ENCODE measurements at places on chromosomes 3 and 15. TPM values are rescaled to one million over a fixed set of nuclear protein-coding genes. Genes with fewer than 3 reads are reported as not detected.

- no peaks in the 10 kb centered on the region for H3K36me3 ChIP-seq
- no peak overlapping the region for H3K4me3 ChIP-seq
- H3K27me3 ChIP-seq, result peaks cover 19% of the 10 kb centered on the region
- DNase-seq, result peak; percentile 77
- H3K27ac ChIP-seq, result no peak overlapping the region
- no peaks in the 10 kb centered on the region for H3K4me1 ChIP-seq
Measured at GRCh38 chr15:70559265-70560239, 203.8 kb downstream of the UACA start.

The TAGLN3 gene
- not detected for total RNA-seq

The GOLGA6L4 gene
- 2.3 TPM for total RNA-seq

DNA sequence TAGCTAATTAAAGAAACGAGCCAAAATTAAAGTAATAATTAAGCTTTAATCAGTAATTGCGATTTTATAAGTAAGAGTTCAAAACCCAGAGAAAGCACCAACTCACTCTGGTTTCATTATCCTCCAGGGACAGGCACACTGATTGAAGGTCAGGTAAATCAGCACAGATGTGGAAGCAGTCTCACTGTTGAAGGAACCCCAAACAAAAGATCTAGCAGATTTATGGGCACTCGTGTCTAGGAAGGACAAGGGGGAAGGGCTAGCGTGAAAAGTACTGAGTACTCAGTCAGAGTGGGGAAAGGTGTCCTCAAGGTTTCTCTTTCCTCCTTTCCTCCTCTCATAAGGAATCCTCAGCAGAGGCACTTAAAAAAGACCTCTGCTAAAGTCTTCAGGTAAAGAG, 320.1 kb downstream of the PYDC2 start:
- H3K27me3 ChIP-seq, result no peaks in the 10 kb centered on the region
- H3K4me3 ChIP-seq, result no peak overlapping the region
- H3K27ac ChIP-seq, result no peak overlapping the region
- H3K4me1 ChIP-seq, result no peaks in the 10 kb centered on the region
- H3K36me3 ChIP-seq, result no peaks in the 10 kb centered on the region

The METTL6 gene
- 16.1 TPM for total RNA-seq
